Mesangial cell (primary cell): ENCODE measurements at places on chromosomes 12 and 14. TPM values are rescaled to one million over a fixed set of nuclear protein-coding genes. Genes with fewer than 3 reads are reported as not detected.

The MSRB3 gene
- total RNA-seq, result 15.3 and 23.1 TPM in 2 replicates

The RIMBP2 gene
- total RNA-seq, result 0.38 TPM in 1 of 2 replicates, not detected in the other

The KRT6C gene
- total RNA-seq, result not detected in 2 replicates

The KERA gene
- not detected in 2 replicates for total RNA-seq

The RPL10L gene
- not detected in 2 replicates for total RNA-seq

The FOXG1 gene
- not detected in 2 replicates for total RNA-seq

The FAM90A1 gene
- 0.16 and 0.25 TPM in 2 replicates for total RNA-seq

The NPC2 gene
- total RNA-seq, result 391 and 550 TPM in 2 replicates

The GPR68 gene
- total RNA-seq, result 0.89 and 0.98 TPM in 2 replicates

The MMP14 gene
- total RNA-seq, result 389 and 526 TPM in 2 replicates

The RTN1 gene
- total RNA-seq, result 0.13 and 0.49 TPM in 2 replicates

The CELA1 gene
- total RNA-seq, result not detected in 2 replicates

The ZNF385A gene
- total RNA-seq, result 5.9 and 11.5 TPM in 2 replicates

The MED6 gene
- total RNA-seq, result 19.7 and 19.8 TPM in 2 replicates

The ITGB7 gene
- total RNA-seq, result 0.89 TPM in 1 of 2 replicates, not detected in the other

The BCL11B gene
- total RNA-seq, result 0.16 and 0.38 TPM in 2 replicates

The TAS2R42 gene
- not detected in 2 replicates for total RNA-seq

The C12orf56 gene
- 1.3 and 2.3 TPM in 2 replicates for total RNA-seq

The KRT7 gene
- 67.6 and 135 TPM in 2 replicates for total RNA-seq

The TRIM9 gene
- total RNA-seq, result 0.13 and 0.16 TPM in 2 replicates

The IGFBP6 gene
- 120 and 258 TPM in 2 replicates for total RNA-seq

The TOGARAM1 gene
- total RNA-seq, result 3.4 and 12.4 TPM in 2 replicates

The SLC38A4 gene
- 1.3 TPM in 1 of 2 replicates, not detected in the other for total RNA-seq

The FAM186B gene
- 0.13 TPM in 1 of 2 replicates, not detected in the other for total RNA-seq

The AICDA gene
- total RNA-seq, result 0.13 TPM in 1 of 2 replicates, not detected in the other

The NFE2 gene
- total RNA-seq, result 0.63 TPM in 1 of 2 replicates, not detected in the other

The EFS gene
- total RNA-seq, result 10.4 and 14.7 TPM in 2 replicates

The FLVCR2 gene
- total RNA-seq, result 0.49 and 4.9 TPM in 2 replicates

The PRPH gene
- 1.5 TPM in 1 of 2 replicates, not detected in the other for total RNA-seq

The MGST1 gene
- 39.4 and 58.0 TPM in 2 replicates for total RNA-seq

The KRT77 gene
- not detected in 2 replicates for total RNA-seq

The MORN3 gene
- total RNA-seq, result 0.16 and 0.51 TPM in 2 replicates

The RNASE4 gene
- total RNA-seq, result 7.2 and 11.3 TPM in 2 replicates

The GLIPR1L1 gene
- not detected in 2 replicates for total RNA-seq

The ASB8 gene
- 15.5 and 16.5 TPM in 2 replicates for total RNA-seq

The NUP37 gene
- total RNA-seq, result 22.1 and 43.7 TPM in 2 replicates

The TEAD4 gene
- 62.4 and 77.7 TPM in 2 replicates for total RNA-seq

The TCL1B gene
- total RNA-seq, result not detected in 2 replicates

The ERC1 gene
- total RNA-seq, result 13.5 and 21.9 TPM in 2 replicates

The KRT2 gene
- not detected in 2 replicates for total RNA-seq

The CATSPERB gene
- not detected in 2 replicates for total RNA-seq

The EIF2S3B gene
- total RNA-seq, result 0.38 and 5.4 TPM in 2 replicates

The FGF6 gene
- not detected in 2 replicates for total RNA-seq

The IFNG gene
- not detected in 2 replicates for total RNA-seq

The CLEC4A gene
- total RNA-seq, result not detected in 2 replicates

The DPY19L2 gene
- total RNA-seq, result 3.3 and 4.7 TPM in 2 replicates

The HPD gene
- total RNA-seq, result not detected in 2 replicates

The INTS13 gene
- 11.8 and 22.7 TPM in 2 replicates for total RNA-seq

The CLEC14A gene
- total RNA-seq, result 0.13 and 0.49 TPM in 2 replicates

The MIP gene
- 0.98 TPM in 1 of 2 replicates, not detected in the other for total RNA-seq
